CD4-positive, alpha-beta memory T cell (primary cell): ENCODE measurements at places on chromosomes 2 and 18. TPM values are rescaled to one million over a fixed set of nuclear protein-coding genes. Genes with fewer than 3 reads are reported as not detected.

Gene ATP8B1
- polyA plus RNA-seq, result 0.24 TPM

- no peak for DNase-seq
Observed at GRCh38 chr2:60662781-60663180, 93.3 kb upstream of the PAPOLG start.

- peak; percentile 22 for DNase-seq
Observed at GRCh38 chr2:429575-430254, 141.8 kb upstream of the ALKAL2 start.

DNA sequence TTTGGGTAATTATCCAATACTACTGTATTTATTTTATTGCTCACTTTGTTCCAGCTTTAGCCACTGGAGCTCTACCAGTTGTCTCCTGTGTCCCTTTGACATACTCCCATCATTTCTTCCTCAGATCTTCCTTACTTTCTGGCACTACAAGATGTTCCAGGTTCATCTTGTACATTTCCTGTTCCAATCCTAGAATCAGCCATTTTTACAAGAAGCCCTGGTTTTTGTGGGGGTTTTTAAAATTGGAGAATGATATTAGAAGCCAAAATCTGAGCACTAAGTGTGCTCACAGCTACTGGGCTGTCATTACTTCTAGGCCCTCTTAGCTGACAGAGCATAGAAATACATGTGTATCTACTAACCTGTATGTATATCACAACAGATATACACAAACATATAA, 164.3 kb downstream of the ZFP36L2 start:
- no peak for DNase-seq

GRCh38 chr2:26605195-26605998, 35.8 kb downstream of the CIB4 start:
- DNase-seq, result peak; percentile 20
